Brain pericyte (primary cell): ENCODE measurements at places on chromosomes 1 and 21.

- no peak for DNase-seq
Observed at GRCh38 chr1:4110888-4111287, 210.8 kb upstream of the C1orf174 start.

DNA sequence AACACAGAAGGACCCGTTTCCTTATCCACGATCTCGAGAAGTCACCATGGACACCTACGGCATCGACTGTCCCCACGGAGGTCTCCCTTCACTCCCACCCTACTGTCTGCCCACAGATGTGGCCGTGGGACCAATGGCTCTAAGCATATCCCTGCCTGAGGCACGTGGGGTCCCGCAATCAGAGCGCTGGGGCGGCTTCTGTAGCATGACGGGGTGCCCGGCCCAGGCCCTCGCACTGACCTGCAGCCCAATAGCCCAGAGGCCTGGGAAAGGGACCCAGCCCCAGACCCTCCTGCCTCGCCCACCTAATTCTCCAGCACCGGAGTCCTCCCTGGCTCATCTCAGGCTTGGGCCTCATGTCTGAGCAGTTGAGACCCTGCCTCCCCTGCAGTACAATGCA lies 132.5 kb downstream of the NPHP4 start:
- no peak for DNase-seq

DNA sequence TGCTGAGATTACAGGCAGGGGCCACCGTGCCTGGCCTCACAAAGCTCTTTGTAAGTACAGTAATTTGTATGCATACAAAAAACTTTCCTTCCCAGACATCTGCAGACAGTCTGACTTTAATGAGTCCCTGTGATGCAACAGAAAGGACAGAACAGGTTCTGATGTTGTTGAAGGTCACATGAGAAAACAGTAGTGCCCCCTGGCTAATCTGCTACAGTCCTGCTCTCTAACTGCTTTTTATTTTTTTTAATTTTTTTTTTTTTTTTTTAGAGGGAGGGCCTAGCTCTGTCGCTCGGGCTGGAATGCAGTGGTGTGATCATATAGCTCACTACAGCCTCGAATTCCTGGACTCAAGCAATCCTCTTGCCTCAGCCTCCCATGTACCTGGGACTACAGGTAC lies 36.7 kb downstream of the ACBD3 start:
- DNase-seq = no peak

- no peak for DNase-seq
Observed at GRCh38 chr1:160625725-160626498, 20.9 kb downstream of the SLAMF1 start.

GRCh38 chr21:45167796-45168222 lies 93.4 kb downstream of the ADARB1 start:
- no peak for DNase-seq

GRCh38 chr1:30159015-30159414 lies 564.4 kb downstream of the MATN1 start:
- DNase-seq = no peak

- no peak for DNase-seq
Observed at GRCh38 chr1:166601650-166602278, 237.5 kb upstream of the POGK start.

- DNase-seq = no peak
Observed at GRCh38 chr1:64757213-64757612, 12.3 kb downstream of the RAVER2 start.

- DNase-seq = no peak
Observed at GRCh38 chr1:32892368-32893197, 6.3 kb downstream of the HPCA start.

- no peak for DNase-seq
Observed at GRCh38 chr1:44822981-44823451, 14.7 kb downstream of the BTBD19 start.

DNA sequence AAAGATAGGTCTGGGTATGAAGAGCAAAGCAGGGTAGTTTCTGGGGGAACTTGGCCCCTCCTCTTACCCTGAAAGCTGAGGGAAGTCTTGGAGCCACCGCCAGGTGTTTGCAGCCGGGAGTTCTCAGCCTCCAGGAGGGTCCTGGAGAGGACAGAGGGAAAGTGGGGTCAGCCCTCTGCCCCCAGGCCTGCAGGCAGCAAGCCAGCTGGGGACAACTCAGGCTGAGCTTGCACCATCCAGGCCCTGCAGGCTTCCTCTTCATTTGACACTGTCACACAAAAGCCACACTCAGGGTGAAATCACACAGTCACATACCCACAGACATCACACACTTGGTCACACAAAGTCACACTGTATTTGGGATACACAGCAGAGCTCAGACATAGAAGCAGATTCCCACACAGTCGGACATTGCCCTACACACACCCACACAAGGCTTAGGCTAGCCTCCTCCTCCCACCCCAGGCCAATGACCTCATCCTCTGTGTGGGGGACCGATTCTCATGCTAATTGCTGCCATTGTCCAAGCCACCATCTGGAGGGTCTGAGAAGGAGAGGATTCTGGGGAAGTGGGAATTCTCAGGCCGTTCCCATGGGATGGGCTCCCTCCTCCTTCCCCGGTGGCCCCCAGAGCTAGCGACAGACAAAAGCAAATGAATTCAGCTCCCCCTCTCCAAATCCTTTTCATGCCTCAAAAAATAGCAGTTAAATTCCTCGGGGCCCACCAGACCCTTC lies 3.7 kb downstream of the NES start:
- no peak for DNase-seq

GRCh38 chr1:153795934-153796785 lies 21.0 kb downstream of the SLC27A3 start:
- DNase-seq = no peak

DNA sequence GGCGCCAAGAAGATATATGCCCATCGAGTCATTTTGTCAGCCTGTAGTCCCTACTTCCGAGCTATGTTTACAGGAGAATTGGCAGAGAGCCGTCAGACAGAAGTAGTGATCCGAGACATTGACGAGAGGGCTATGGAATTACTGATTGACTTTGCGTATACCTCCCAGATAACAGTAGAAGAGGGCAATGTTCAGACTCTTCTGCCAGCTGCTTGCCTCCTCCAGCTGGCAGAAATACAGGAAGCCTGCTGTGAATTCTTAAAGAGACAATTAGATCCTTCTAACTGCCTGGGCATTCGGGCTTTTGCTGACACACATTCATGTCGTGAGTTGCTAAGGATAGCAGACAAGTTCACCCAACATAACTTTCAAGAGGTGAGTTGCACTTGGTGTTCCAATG lies 19.1 kb downstream of the KLHL20 start:
- DNase-seq = no peak

GRCh38 chr1:48495911-48496310 lies 23.9 kb upstream of the SPATA6 start:
- no peak for DNase-seq

- no peak for DNase-seq
Observed at GRCh38 chr1:236284291-236284721, 2.5 kb upstream of the ERO1B start.

DNA sequence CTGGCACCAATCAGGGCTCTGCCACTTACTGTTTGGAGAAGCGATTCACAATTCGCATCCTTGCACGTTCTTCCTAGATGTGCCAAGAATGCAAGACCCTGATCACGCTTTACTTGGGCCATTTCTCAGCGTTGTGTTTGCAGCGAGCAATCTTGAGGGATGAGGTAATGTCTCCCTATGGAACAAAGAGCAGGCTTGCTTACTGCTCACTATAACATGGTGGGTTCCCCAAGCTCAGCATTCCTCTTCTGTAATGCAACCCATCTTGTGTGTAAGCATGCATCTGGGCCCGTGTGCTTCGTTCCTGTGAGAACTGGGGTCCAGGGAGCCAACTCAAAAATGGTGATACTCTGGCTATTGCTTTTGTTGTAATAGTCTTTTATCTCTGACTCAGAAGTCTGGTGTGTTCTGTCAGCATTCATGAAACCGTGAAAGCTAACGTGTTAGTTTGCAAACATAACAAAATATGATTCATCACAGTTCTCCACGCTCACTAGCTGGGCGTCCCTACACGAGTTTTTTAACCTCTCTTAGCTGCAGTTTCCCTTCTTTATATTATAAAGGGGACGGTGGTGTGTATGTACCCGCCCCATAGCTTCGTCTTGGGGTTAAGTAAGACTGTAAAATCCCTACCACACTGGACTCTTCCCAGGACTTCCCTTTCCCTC lies 33.3 kb downstream of the DNTTIP2 start:
- DNase-seq = no peak

GRCh38 chr21:15282665-15283064 lies 217.9 kb upstream of the NRIP1 start:
- no peak for DNase-seq

- no peak for DNase-seq
Observed at GRCh38 chr1:11594625-11595024, 59.6 kb downstream of the FBXO2 start.

DNA sequence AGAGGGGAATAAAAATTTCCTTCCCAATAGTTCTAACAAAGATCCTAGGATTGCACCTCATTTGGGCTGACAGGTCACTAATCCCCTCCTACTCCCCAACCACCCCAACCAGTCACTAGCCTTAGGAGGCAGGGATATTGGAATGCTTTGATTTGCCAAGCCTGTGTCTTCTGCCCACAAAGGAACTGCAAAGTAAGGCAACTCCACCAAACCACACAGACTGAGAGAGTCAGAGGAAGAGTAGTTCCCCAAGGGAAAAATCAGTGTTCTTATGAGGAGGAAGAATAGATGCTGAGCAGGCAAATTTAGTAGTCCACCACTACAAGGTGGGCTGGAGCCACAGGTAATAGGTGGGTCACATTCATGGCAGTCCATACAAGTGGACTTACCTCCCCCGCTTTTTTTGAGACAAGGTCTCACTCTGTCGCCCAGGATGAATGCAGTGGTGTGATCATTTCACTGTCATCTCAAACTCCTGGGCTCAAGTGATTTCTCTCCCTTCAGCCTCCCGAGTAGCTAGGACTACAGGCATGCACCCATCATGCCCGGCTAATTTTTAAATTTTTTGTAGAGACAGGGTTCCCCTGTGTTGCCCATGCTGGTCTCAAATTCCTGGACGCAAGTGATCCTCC lies 3.7 kb upstream of the TMEM39B start:
- no peak for DNase-seq

GRCh38 chr1:20719261-20719660 lies 1.5 kb upstream of the KIF17 start:
- no peak for DNase-seq

DNA sequence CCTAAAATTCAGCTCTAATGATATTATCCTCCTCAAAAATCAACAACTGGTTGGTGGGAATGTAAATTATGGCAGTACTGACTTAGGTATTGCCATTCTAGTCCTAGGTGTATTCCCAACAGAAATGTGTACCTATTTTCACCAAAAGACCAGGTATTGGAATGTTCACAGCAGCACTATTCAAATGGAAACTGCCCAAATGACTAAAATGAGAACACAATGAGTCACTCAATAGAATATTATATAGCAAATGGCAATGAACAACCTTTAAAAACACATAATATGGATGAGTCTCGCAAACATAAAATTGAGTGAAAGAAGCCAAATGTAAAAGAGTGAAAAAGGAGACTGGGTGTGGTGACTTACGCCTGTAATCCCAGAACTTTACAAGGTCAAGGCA lies 44.9 kb downstream of the GADD45A start:
- DNase-seq = no peak

GRCh38 chr1:117049857-117050256 lies 10.3 kb upstream of the TTF2 start:
- no peak for DNase-seq

GRCh38 chr21:42584296-42584641 lies 69.2 kb upstream of the PDE9A start:
- DNase-seq = no peak

- DNase-seq = no peak
Observed at GRCh38 chr1:90881034-90881433, 140.8 kb downstream of the ZNF644 start.

- DNase-seq = peak; percentile 90
Observed at GRCh38 chr1:55428944-55429931, 214.1 kb upstream of the USP24 start.

DNA sequence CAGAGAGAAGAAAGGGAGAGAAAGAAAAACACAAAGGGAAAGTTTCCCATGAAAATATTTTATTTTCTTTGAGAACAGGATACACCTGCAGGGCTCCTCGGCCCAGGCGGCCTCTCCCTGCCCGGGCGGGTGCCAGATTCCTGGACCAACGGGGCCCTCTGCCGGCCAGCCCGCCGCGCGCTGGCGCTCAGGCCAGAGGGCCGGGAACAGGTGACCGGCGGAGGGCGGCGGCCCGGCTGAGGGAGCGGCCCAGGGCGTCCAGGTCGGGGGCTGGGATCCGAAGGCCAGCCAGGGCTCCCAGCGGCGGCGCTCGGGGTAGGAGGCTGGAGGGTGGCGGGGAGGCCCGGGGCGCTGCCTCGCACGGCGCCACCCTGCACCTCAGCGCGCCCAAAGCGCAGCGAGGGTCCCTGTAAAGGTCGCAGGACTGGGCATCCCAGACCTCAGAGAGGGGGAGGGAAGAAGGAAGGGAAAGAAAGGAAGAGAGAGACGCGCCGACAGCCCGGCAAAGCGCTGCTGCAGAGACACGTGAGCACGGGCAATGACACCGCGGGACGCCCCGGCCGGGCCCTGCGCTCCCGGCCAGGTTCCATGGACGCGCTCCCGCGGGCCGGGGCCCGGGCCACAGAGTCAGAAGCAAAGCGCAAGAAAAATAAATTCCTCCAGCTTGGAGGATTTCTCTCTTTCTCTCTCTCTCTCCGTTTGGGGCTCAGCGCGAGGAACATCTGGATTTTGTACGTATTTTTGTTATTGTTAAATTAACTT lies 927 bp downstream of the WNT9A start:
- DNase-seq = no peak

DNA sequence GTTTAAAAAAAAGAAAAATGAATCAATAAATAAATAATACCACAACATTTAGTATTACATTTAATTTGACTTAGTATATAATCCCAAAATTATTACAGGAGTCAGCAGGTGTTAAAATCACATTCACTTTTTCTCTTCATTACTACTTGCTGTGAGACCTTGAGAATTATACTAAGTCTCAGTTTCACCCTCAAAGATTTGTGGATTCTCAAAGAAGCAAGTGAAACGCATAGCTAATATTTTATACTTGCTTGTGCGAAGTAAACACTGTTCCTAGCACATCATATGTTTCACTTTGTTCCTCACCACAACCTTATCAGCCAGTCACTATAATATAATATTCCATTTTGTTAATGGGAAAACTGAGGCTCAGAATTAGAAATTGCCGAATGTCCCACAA lies 4.0 kb downstream of the CLCA1 start:
- no peak for DNase-seq
